Heart right ventricle (tissue), 16 donors: ENCODE measurements at places on chromosomes 3 and 15.
A peak's percentile ranks its signal among the peaks of the same experiment; 100 is the strongest.

- H3K36me3 ChIP-seq: no peaks in the 10 kb centered on the region
- H3K27ac ChIP-seq: no peak overlapping the region
- H3K4me1 ChIP-seq: no peaks in the 10 kb centered on the region
- no peak for DNase-seq
- H3K27me3 ChIP-seq: peaks cover 2% of the 10 kb centered on the region
Observed at GRCh38 chr3:127531821-127532220, 58.7 kb downstream of the TPRA1 start.

DNA sequence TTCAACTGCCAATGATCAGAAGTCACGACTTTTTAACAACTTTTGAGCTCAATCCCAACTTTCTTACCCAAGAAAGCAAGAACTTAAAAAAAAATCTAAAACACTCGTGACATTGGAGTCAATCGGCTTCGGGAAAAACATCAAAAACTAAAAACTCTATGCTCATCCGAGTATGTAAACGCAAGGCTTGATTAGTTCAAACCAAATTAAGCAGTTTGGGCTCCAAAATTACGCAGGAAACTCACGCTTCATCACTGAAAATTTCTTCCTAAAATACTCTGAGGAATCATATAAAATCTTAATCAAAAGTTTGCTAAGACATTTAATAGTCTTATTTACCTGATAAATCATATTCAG is 1.6 kb downstream of the TRA2B start:
- H3K36me3 ChIP-seq: no peaks in the 10 kb centered on the region
- DNase-seq: no peak
- no peaks in the 10 kb centered on the region for H3K27me3 ChIP-seq
- peak overlapping the region; percentile 97 for H3K4me3 ChIP-seq
- H3K27ac ChIP-seq: peak overlapping the region; percentile 100
- H3K4me1 ChIP-seq: peaks cover 55% of the 10 kb centered on the region

- H3K4me3 ChIP-seq: no peak overlapping the region
- H3K36me3 ChIP-seq: peaks cover 15% of the 10 kb centered on the region
- H3K27me3 ChIP-seq: no peaks in the 10 kb centered on the region
- no peaks in the 10 kb centered on the region for H3K4me1 ChIP-seq
Observed at GRCh38 chr15:55685286-55685685, 57.7 kb downstream of the PRTG start.

GRCh38 chr3:99384596-99384995 is 253.8 kb upstream of the COL8A1 start:
- H3K27ac ChIP-seq: no peak overlapping the region
- H3K4me3 ChIP-seq: no peak overlapping the region
- no peaks in the 10 kb centered on the region for H3K36me3 ChIP-seq

- H3K36me3 ChIP-seq: no peaks in the 10 kb centered on the region
- H3K4me1 ChIP-seq: no peaks in the 10 kb centered on the region
- no peaks in the 10 kb centered on the region for H3K27me3 ChIP-seq
- no peak overlapping the region for H3K4me3 ChIP-seq
- DNase-seq: no peak
Observed at GRCh38 chr3:194184801-194185200, 48.9 kb downstream of the HES1 start.

DNA sequence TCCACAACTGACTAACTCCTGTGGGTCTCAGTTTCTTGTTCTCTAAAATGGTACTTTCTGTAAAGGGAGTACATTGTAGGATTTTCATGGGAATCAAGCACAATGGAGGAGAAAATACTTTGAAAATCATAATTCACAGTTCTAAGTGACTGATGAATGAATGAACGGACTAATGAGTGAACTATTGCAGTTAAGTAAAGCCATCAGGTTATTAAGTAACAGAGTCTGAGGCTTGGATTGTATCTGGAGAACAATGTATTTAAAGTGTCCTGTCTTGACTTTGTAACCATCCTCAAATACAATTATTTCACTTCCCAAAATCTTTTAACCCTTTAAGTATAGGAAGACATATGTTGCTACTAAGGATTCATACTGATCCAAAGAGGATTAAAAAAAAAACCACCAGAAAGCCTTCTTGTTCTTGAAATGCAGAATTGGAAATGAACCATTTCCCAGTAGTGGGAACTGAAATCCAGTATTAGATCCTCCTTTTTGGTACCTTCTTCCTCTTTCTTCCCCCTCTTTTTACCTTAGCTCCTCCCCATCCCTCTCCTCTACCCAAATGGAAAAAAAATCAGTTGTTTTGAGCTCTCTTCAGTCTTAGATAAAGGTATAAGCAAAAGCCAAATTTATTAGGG is 13.2 kb upstream of the BCL6 start:
- no peaks in the 10 kb centered on the region for H3K4me1 ChIP-seq
- DNase-seq: no peak
- H3K27ac ChIP-seq: no peak overlapping the region
- no peaks in the 10 kb centered on the region for H3K36me3 ChIP-seq
- H3K27me3 ChIP-seq: no peaks in the 10 kb centered on the region

- H3K27ac ChIP-seq: peak overlapping the region; percentile 27
- no peak for DNase-seq
- H3K36me3 ChIP-seq: no peaks in the 10 kb centered on the region
- H3K4me3 ChIP-seq: peak overlapping the region; percentile 13
- peaks cover 8% of the 10 kb centered on the region for H3K4me1 ChIP-seq
Observed at GRCh38 chr15:55872471-55872870, 120.9 kb downstream of the NEDD4 start.

GRCh38 chr15:69504352-69505040 is 51.9 kb downstream of the RPLP1 start:
- H3K36me3 ChIP-seq: no peaks in the 10 kb centered on the region
- H3K27me3 ChIP-seq: no peaks in the 10 kb centered on the region
- H3K4me3 ChIP-seq: no peak overlapping the region
- no peaks in the 10 kb centered on the region for H3K4me1 ChIP-seq

GRCh38 chr3:52670621-52671521 is 14.8 kb downstream of the PBRM1 start:
- peaks cover 13% of the 10 kb centered on the region for H3K4me1 ChIP-seq
- no peak overlapping the region for H3K27ac ChIP-seq
- no peaks in the 10 kb centered on the region for H3K27me3 ChIP-seq
- DNase-seq: no peak

DNA sequence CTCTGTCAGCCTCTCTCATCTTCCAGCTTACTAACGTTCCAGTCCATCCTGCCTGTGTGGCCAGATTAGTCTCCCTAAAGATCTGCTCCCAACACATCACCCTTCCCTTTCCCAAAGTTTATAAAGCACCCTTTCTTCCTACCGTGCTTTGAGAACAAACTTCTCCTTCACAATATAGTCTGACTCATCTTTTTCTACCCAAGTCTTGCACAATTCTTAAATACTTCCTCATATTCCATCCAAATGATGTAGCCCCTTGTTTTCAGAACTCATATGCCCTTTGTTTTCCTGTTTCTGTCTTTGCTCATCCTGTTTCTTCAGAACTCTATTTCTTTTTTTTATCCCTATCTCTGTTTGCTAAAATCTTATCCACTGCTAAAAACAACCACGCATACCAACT is 326.8 kb downstream of the MFSD1 start:
- DNase-seq: no peak
- no peaks in the 10 kb centered on the region for H3K36me3 ChIP-seq
- no peaks in the 10 kb centered on the region for H3K4me1 ChIP-seq
- H3K27ac ChIP-seq: no peak overlapping the region
- H3K4me3 ChIP-seq: no peak overlapping the region
- H3K27me3 ChIP-seq: no peaks in the 10 kb centered on the region

- no peak overlapping the region for H3K4me3 ChIP-seq
- H3K4me1 ChIP-seq: no peaks in the 10 kb centered on the region
- no peak for DNase-seq
- no peak overlapping the region for H3K27ac ChIP-seq
- H3K36me3 ChIP-seq: peaks cover 72% of the 10 kb centered on the region
Observed at GRCh38 chr15:65690778-65691177, 69.0 kb downstream of the SLC24A1 start.

DNA sequence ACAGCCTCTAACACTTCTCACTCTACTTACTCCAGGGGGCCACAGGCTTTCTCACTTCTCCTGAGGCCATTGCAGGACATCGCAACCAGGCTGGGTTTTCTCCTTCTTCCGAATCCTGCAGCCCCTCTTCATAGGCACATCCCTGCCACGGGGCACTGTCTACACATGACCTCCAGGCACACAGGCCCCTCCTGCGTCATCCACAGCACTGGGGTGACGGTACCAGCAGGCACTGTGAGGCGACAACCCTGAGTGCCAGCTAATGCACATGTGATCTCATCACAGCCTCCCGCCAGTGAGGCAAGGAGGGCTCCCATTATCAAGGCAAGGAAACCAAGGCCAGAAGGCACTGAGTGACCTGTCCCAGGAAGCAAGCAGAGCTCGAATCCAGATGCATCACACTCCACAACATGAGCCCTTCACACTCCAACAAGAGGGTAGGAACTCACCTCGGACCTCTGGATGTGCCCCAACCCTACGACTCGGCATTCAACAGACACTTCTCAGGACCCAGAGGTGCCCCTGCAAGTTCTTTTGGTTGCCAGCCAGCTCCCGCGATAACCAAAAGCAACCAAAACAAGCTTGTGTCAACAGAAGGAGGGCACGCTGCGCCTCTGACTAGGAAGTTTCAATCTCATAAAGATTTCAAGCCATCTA is 16.7 kb downstream of the FAM174B start:
- H3K4me3 ChIP-seq: no peak overlapping the region
- H3K4me1 ChIP-seq: peaks cover 26% of the 10 kb centered on the region
- DNase-seq: no peak
- H3K27ac ChIP-seq: no peak overlapping the region

- H3K27ac ChIP-seq: no peak overlapping the region
- no peaks in the 10 kb centered on the region for H3K27me3 ChIP-seq
- peaks cover 61% of the 10 kb centered on the region for H3K4me1 ChIP-seq
- no peaks in the 10 kb centered on the region for H3K36me3 ChIP-seq
- no peak for DNase-seq
Observed at GRCh38 chr15:90436952-90437351, 48.9 kb downstream of the IQGAP1 start.

DNA sequence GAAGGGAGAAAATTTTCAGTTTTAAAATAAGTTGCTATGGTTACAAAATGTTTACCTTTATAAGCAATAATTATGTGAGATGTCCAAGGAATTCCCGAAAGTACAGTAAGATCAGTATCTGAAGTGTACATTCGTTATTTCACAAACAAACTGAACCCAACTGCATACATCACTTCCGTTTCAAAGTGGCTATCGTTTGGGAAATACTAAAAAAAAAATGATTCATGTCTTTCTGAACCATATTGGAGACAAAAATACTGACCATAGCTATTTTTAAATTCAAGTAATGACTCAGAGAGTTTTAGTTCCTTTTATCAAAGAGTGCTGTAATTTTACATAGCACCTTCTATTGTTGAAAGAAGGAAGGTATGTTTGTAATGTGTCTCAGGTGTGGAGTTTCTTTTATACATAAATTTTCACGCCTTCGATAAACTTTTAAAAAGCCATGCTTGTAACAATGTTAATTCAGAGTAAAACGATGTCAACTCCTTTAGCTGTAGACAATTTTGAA is 8.0 kb upstream of the ANKRD28 start:
- H3K27ac ChIP-seq: no peak overlapping the region
- H3K4me3 ChIP-seq: no peak overlapping the region
- H3K36me3 ChIP-seq: no peaks in the 10 kb centered on the region
- H3K27me3 ChIP-seq: no peaks in the 10 kb centered on the region
- H3K4me1 ChIP-seq: peaks cover 4% of the 10 kb centered on the region
- no peak for DNase-seq

- no peaks in the 10 kb centered on the region for H3K27me3 ChIP-seq
- no peaks in the 10 kb centered on the region for H3K36me3 ChIP-seq
- peak overlapping the region; percentile 18 for H3K27ac ChIP-seq
- no peak overlapping the region for H3K4me3 ChIP-seq
Observed at GRCh38 chr3:11185564-11186317, 31.4 kb downstream of the HRH1 start.

GRCh38 chr3:169072494-169072893 is 591.0 kb downstream of the MECOM start:
- no peaks in the 10 kb centered on the region for H3K36me3 ChIP-seq
- DNase-seq: no peak
- H3K27me3 ChIP-seq: no peaks in the 10 kb centered on the region

GRCh38 chr15:88894348-88894818 is 961 bp downstream of the HAPLN3 start:
- H3K4me3 ChIP-seq: peak overlapping the region; percentile 80
- H3K27ac ChIP-seq: no peak overlapping the region
- peaks cover 24% of the 10 kb centered on the region for H3K27me3 ChIP-seq
- H3K36me3 ChIP-seq: no peaks in the 10 kb centered on the region
- peak; percentile 63 for DNase-seq

GRCh38 chr3:38916706-38917105 is 100.7 kb upstream of the SCN10A start:
- H3K36me3 ChIP-seq: no peaks in the 10 kb centered on the region
- H3K4me1 ChIP-seq: no peaks in the 10 kb centered on the region
- no peak overlapping the region for H3K27ac ChIP-seq
- no peak overlapping the region for H3K4me3 ChIP-seq
- no peak for DNase-seq
- H3K27me3 ChIP-seq: no peaks in the 10 kb centered on the region

DNA sequence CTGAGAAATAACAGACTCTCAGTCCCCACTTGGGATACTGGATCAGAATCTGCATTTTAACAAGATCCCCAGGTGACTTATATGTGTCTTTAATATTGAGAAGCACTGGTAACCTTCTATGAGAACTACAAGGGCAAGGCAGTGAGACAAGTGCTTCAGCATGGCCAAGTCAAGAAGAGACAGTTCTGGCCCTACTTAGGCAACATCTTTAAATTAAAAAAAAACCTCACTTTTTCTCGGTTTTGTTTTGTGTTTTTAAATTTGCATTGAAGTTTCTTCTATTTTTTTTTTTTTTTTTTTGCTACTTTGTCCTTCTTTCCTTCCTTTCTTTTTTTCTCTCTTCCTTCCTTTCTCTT is 42.5 kb upstream of the SPTSSB start:
- peaks cover 28% of the 10 kb centered on the region for H3K4me1 ChIP-seq
- DNase-seq: no peak
- no peak overlapping the region for H3K4me3 ChIP-seq
- no peaks in the 10 kb centered on the region for H3K27me3 ChIP-seq
- no peaks in the 10 kb centered on the region for H3K36me3 ChIP-seq

GRCh38 chr3:141275511-141275910 is 43.9 kb downstream of the PXYLP1 start:
- no peak overlapping the region for H3K4me3 ChIP-seq
- no peaks in the 10 kb centered on the region for H3K27me3 ChIP-seq
- no peaks in the 10 kb centered on the region for H3K36me3 ChIP-seq
- peaks cover 6% of the 10 kb centered on the region for H3K4me1 ChIP-seq
- H3K27ac ChIP-seq: no peak overlapping the region
- DNase-seq: no peak

DNA sequence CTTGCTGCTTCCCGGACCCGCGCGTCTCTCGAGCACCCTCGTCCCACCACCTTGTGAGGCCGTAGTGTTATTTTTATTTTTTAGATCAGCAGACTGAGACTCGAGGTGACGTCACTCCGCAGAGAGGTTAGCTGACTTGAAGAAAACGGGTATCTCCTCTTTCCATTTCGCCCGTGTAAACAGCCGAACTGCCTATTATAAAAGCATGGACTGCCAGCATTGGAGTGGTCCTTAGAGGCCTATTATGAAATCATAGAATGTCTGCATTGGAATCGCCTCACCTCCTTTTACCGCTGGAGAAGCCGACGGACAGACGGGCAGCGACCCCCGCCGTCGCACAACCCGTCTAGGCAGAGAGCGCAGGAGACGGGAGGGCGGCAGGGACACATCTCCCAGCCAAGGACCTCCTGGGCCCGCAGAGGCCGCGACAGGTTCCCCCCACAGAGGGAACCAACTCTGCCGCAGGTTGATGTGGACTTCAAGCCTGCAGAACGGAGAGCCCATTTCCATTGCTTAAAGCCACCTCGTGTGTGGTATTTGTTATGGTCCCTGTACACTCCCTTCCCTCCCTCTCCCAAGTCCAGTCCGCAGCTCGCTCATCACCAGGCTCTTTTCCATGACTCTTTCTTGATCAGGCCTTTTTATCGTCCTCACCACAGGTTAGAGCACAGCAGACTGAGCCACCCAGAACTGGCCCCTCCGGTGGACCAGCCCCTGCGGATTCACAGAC is 540 bp upstream of the PPP1R2 start:
- peak; percentile 29 for DNase-seq
- H3K4me3 ChIP-seq: peak overlapping the region; percentile 82
- H3K36me3 ChIP-seq: no peaks in the 10 kb centered on the region
- H3K4me1 ChIP-seq: peaks cover 3% of the 10 kb centered on the region
- H3K27me3 ChIP-seq: no peaks in the 10 kb centered on the region
